CD4-positive, alpha-beta T cell treated with Interleukin-6 at 100 ng/mL for 8 hours (primary cell): ENCODE measurements at places on chromosomes 11 and 22.
A peak's percentile ranks its signal among the peaks of the same experiment; 100 is the strongest.

GRCh38 chr11:66417000-66417399 lies 3.8 kb upstream of the NPAS4 start:
- no peak for DNase-seq

DNA sequence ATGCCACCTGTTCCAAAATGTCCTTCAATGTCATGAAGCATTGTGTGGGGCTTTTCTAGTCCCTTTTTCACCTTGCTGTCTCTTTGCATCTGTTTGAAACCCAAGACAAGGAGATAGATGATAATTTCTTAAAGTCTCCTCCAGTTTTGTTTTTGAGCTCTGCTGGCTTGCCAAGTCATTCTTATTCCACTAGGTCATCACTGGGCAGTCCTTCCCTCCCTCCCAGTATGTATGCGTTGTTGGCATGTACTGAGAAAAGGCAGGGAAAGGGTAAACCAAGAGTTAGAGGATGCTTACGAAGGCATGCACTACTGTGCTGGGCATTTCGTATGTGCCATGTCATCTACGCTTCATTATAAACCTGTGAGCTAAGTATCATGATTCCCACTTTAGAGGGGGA lies 78.6 kb downstream of the PARVA start:
- DNase-seq, result no peak

DNA sequence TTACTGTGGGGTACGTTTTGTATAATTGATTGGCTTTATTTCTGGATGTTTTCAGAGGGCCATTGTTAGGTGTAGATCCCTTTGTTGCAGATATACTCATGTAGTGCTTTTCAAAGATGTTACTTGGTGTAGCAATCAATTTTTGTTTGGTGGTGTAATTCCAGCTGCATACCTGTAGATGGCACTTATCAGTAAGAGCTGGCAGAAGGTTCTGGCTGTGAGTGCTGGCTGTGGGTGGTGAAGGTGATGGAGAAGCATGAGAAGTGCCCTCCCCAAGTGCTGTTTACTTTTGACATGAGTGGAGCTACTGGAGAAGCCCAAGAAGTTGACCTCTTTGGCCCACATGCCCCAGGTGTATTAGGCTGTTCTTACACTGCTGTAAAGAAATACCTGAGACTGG lies 1074.9 kb downstream of the FAM181B start:
- no peak for DNase-seq

DNA sequence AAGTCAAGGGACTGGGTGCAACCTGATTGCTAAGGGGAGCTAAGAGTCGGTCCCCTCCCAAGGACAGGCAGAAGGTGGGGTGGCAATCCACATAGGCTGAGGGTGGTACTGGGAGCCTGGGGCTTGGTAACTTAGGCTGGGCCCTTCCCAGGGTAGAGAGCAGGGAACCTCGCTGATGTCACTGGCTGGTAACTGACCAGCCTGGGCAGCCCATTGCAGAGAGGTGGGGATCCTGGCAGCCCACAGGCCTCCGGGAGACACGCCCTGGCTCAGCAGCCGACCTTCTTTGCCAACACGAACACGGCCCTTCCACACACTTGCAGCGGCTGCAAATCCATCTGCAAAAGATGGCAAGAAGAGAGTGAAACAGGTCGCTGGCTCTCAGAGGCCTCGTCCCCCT lies 25.4 kb downstream of the A4GALT start:
- DNase-seq, result no peak

- no peak for DNase-seq
These were observed 7.1 kb downstream of the DCPS start for GRCh38 chr11:126310992-126311310.

- DNase-seq, result no peak
These were observed 61.9 kb upstream of the SORL1-AS1 start for GRCh38 chr11:121514432-121515334.

DNA sequence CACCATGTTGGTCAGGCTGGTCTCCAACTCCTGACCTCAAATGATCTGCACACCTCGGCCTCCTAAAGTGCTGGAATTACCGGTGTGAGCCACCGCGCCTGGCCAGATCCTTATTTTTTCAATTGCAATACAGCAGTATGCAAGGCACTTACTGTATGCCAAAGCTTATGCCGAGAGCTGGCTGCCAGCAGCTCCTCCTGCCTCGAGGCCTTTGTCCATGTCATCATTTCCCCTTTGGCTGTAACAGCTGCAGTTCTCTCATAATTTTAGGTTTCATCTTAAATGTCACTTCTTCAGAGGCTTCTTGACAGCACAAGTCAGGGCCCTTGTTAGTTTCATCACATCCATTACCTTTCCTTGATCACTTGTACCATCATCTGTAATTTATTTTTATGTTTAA lies 1.5 kb upstream of the SREBF2 start:
- DNase-seq, result no peak

DNA sequence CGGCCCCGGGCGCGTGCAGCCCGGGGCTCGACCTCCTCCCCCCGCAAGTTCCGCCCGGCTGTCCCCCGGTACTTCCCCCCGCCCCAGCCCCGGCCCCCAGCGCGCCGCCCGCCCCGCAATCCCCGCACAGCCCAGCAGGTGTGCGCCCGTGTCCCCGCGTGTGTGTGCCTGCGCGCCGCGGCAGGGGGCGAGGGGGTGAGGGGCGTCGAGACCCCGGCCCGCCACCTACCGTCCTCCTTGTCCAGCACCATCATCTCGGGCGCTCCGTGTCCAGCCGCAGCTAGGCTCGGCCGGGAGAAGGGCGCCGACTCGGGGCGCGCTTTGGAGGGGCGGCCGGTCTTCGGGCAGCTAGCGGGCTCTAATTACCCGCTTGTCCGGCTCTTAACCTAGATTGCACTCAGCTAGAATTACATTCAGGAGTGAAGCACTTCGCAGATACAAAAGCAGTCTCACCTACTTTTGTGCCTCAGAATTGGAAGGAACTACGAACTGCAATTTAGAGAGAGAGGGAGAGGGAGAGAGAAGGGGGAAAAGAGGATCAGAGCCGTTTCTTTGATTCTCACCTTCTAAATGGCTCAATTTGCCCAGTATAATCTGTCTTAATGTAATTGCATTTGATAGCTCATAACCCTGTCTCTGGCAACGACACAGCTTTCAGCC lies 439 bp downstream of the LMO1 start:
- DNase-seq, result no peak

DNA sequence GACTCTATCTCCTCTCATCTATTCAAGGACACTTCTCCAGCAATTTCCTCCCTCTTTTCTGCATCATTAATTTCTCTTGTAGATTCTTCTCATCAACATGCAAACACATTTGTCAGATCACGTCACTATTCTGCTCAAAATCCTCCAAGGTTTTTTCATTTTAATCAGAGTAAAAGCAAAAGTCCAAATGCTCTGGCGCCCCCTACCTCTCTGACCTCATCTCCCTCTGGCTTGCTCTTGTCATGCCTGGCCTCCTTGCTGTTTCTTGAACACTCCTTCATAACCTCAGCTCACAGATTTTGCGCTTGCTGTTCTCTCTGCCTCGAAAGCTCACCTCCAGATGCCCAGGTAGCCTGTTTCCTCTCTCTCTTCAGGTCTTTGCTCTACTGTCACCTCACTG lies 22.4 kb downstream of the RTCB start:
- DNase-seq, result no peak

GRCh38 chr11:12235553-12235946 lies 125.2 kb downstream of the MICAL2 start:
- no peak for DNase-seq

GRCh38 chr22:31927562-31927961 lies 16.8 kb upstream of the YWHAH start:
- DNase-seq, result no peak

GRCh38 chr22:43848366-43849171 lies 13.7 kb downstream of the SULT4A1 start:
- no peak for DNase-seq

GRCh38 chr11:110522471-110522870 lies 92.7 kb downstream of the FDX1 start:
- DNase-seq, result no peak

DNA sequence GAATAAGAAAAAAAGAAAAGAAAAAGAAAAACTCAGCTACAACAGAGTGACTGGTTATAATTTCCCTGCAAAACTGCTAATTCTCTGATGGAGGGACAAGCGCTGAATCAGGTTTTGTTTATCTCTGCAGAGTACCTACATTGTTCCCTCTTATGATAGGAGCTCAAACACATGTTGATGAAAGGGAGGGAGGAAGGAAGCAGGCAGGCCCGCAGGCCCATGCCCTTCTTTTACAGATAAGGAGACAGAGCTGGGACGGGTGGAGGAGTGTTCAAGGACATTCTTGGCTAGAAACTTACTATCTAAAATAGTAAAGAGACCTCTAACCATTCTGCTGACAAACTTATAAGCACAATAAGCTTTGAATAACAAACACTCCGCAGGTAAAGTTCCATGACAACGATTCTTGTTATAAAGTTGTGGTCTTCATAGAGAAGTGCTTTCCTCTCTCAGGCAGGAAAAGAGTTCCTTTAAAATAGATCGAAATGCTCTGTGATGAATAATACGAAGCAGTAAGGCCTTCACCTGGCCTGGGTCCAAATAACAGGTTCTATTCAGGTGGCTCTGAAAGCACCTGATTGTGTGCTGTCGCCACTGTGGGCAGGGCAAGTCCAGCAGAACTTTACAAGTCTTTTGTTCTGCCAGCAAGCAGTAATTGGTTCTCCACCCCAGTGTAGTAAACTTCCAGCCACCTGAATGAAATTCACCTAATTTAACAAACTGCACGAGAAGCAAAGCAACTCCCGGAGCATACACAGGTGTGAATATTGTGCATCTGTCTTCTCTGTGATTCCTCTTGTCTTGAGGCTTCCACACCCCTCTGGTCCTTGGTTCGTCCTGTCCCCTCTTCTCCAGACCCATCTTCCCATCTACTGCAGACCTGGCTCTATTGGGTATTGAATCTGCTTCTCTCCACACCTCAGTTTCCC lies 15.3 kb upstream of the MICAL2 start:
- DNase-seq, result no peak

- DNase-seq, result no peak
These were observed 558.5 kb downstream of the MIAT start for GRCh38 chr22:27215871-27216270.

DNA sequence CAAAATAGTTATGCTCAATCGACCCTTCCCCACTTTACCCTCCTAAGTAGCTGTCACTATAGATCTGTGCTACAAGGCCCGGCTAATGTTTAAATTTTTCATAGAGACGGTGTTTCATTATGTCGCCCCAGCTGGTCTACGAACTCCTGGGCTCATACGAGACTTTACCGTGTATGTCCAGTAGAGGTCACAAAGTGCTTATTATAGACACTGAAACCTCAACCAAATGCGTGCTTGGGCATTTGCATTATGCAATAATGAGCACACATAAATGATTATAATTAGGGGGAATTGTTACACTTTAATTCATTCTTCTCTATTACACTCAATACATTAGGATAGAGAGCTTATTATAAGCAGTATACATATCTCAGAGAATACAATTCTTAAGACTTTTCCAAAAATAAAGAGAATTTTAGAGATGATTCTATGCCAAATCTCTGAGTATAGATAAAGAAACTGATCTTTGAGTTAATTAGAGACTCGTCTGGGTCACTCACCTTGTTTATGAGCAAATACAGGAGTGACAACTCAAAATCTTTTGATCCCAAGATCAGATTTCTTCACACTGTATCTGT lies 12.5 kb upstream of the MRPL16 start:
- DNase-seq, result peak; percentile 35

DNA sequence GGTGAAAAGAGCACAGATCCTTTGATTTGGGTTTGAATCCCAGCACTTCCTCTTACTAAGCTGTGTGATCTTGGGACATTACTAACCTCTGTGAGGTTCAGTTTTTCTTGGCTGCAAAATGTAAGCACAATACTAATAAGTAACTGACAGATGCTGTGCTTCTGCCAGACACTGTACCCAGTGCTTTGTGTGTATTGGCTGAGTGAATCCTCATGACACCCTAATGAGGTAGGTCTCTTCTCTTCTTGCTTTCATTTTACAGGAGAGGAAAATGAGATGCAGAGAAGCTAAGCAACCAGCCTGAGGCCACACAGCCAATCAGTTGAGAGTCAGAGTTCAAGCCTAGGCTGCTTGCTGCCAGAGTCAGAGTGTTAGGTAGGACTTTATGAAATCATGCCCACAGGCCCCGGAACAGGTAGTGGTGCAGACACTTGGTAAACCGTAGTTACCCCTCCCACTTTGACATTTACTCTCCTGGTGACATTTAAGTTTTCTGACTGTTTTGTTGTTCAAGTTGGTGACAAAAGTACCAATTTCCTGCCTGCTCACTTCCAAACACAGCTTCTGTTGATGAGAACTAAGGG lies 21.2 kb downstream of the PTPRJ start:
- DNase-seq, result peak; percentile 94

- DNase-seq, result no peak
These were observed 46.1 kb downstream of the RASSF10 start for GRCh38 chr11:13055200-13055599.

- peak; percentile 50 for DNase-seq
These were observed 13.8 kb downstream of the GGT5 start for GRCh38 chr22:24230911-24231656.

GRCh38 chr22:27720860-27721259 lies 80.7 kb downstream of the MN1 start:
- no peak for DNase-seq

DNA sequence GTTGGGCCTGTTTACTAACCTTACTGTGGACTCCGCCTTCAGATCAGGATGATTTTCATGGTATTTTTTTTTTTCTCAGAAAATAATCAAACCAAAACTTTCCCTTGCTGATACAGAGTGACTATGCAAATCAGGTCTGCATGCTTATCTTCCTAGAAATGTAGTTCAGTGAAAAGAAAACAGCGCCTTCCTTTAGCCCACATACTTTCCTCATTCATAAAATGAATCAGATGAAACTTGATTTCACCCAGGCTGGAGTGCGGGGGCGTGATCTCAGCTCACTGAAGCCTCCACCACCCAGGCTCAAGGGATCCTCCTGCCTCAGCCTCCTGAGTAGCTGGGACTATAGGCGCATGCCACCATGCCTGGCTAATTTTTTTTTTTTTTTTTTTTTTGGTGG lies 26.0 kb downstream of the ZNRF3 start:
- DNase-seq, result no peak

- peak; percentile 75 for DNase-seq
These were observed 13.7 kb upstream of the SEC14L3 start for GRCh38 chr22:30485362-30485988.

DNA sequence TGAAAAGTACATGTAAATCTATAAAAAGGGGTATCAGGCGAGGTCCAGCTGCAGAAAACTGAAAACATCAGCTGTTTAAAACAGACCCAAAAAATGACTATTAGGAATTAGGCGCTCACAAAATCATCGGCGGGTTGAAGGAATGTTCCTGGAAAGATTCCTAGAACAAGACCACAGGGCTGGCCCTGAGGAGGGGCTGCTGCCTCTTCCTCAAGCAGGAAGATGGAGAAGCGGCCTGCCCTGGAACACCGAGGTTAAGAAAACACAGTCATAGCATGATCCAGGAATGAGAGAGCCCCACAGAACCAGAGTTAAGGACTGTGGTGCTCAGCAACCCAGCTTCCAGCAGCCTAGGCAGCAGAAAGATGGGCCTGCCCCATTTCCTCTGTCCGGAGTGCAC lies 78.4 kb downstream of the C11orf91 start:
- no peak for DNase-seq

GRCh38 chr11:57407010-57407920 lies 16.8 kb upstream of the PRG2 start:
- DNase-seq, result no peak

- DNase-seq, result no peak
These were observed 1.0 kb downstream of the MOGAT2 start for GRCh38 chr11:75718419-75719339.

GRCh38 chr22:44245867-44246266 lies 65.1 kb downstream of the PARVG start:
- no peak for DNase-seq

- no peak for DNase-seq
These were observed 5.2 kb downstream of the TAF1D start for GRCh38 chr11:93736129-93736528.
